HT-29 (cell line): ENCODE measurements at places on chromosomes 4 and X. TPM values are rescaled to one million over a fixed set of nuclear protein-coding genes. Genes with fewer than 3 reads are reported as not detected.

Gene KIF4A
- 20.1 and 21.7 TPM in 2 replicates for total RNA-seq

Gene SCD5
- total RNA-seq, result 0.13 and 0.18 TPM in 2 replicates

Gene DCX
- total RNA-seq, result not detected in 2 replicates

Gene MSANTD1
- total RNA-seq, result 0.41 and 0.44 TPM in 2 replicates

Gene ADH1B
- not detected in 2 replicates for total RNA-seq

Gene FDCSP
- not detected in 2 replicates for total RNA-seq

Gene AFF2
- not detected in 2 replicates for total RNA-seq

Gene NLRP2B
- total RNA-seq, result not detected in 2 replicates

GRCh38 chrX:16480049-16480448 is 169.9 kb upstream of the S100G start:
- DNase-seq, result no peak

DNA sequence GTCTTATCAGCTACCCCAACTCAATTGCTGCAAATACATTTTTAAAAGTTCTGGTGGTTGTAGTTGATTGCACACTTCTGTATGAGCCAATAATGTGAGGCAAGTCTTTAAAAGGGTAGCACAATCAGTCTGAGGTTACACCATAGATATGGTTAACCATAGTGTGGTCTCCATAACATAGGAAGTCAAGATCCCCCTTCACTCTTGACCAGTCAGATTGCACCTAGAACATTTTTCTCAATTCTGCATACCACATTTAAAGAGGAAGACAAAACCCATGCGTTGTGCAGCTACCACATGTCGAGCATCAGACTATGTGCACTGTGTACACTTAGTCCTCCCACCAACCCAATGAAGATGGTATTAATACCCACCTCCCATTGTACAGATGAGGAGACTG is 26.5 kb upstream of the CYBB start:
- DNase-seq, result no peak

DNA sequence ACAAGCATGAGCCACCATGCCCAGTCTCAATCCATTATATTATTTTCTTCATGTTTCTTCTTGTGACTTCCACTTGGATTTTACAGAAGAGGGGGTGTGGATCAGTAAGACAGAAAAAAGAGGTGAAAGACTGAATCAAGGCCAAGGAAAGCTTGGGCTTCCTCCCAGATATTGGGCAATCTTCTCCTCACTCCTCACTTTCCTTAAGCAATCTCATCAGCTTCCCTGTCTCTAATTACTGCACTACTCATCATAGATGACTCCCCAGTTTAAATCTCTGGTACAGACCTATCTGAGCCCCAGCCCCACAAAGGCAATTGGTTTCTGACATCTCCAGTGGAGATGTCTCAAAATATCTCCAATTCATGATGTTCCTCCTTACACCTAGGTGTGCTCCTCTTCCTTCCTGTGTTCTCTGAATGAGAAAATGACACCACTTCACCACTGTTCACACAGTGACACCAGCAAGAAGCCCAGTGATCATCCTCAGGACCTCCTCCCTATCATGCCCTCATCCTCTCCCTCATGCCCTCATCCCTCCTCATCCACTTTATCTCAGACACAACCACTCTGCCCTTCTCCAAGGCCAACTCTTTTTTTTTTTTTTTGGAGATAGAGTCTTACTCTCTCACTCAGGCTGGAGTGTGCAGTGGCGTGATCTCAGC is 44.8 kb upstream of the HERC6 start:
- no peak for DNase-seq

DNA sequence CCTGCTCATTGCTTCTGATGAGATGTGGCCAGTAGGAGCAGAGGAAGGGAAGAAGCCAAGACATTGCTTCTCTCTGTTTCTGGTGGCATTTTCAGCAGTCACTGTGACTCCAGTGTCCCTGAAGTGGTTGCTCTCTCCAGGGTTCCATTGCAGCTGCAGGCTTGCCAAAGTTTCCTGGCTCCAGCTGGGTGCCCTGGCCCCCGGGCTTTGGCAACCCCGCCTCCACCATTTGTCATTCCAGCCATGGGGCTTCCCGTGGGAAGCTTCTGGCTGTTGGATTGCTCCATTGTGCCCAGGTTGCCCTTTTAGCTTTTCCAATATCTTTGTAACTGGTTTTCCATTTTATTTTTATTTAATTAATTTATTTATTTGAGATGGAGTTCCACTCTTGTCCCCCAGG is 12.7 kb downstream of the FGFBP1 start:
- DNase-seq, result no peak

GRCh38 chrX:78658845-78659744 is at the start of gene RTL3:
RTL3 (minus strand) TSS chrX:78659328; CDS start chrX:78658420, 908 bp downstream.
- DNase-seq, result no peak

- peak; percentile 76 for DNase-seq
Observed at GRCh38 chr4:26762650-26763049, 98.0 kb upstream of the STIM2 start.

- no peak for DNase-seq
Observed at GRCh38 chr4:1084796-1085403, 28.5 kb downstream of the RNF212 start.

GRCh38 chr4:69717778-69718177 is 42.6 kb downstream of the SULT1B1 start:
- peak; percentile 15 for DNase-seq

DNA sequence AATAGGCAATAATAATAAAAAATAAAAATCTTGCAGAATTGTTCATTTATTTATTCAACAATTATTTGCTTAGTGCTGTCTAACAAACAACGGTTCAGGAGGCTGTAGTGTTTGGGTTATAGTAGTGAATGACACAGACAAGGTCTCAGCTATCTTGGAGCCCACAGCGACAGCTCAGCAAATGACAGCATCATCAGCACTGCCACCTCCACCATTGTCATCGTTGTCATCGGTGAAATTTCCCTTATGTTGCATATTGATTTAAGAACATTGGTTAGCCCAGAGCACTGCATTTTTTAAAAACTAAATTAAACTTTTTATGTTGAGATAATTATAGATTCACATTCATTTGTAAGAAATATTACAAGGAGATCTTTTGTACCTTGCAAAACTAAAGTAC is 79.9 kb downstream of the TRAPPC11 start:
- DNase-seq, result no peak
